ENCODE measurements at places on chromosomes 11 and 22. TPM values are rescaled to one million over a fixed set of nuclear protein-coding genes. Genes with fewer than 3 reads are reported as not detected.

The ATG2A gene
- total RNA-seq, result 7.1 TPM

DNA sequence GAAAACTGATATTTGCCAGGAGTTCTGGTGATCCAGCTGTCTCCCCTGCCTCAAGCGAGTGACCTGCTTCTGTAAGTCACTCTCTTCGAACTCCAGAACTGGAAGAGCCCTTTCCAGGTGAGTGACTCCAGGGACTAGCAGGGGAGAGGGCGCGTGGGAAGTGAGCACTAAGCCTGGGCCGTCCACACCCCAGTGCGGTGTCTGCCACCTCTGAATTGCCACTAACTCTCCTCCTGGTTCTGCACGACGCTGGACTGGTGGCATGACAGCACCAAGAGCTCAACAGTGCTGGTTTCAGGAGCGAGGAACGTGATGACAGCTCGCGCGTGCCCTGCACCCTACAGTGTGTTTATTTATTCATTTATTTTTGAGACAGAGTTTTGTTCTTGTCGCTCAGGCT, 22.9 kb downstream of the KIAA0930 start:
- DNase-seq, result no peak

The CENATAC gene
- total RNA-seq, result 19.6 TPM

- DNase-seq, result no peak
Observed at GRCh38 chr11:10247011-10247410, 47.0 kb downstream of the SBF2 start.

Data from NCI-H460 (cell line).